ENCODE measurements at places on chromosomes 16 and 17.

DNA sequence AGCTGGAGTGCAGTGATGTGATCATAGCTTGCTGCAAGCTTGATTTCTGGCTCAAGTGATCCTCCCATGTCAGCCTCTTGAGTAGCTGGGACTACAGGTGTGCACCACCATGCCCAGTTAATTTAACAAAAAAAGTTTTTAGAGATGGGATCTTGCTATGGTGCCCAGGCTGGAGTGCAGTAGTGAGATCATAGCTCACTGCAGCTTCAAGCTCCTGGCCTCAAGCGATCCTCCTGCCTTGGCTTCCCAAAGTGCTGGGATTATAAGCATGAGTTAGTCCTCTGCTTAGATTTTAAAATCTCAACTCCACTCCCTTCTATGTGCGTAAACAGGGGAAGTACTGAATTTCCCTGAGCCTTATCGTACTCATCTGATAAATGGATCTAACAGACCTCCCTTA lies 6.3 kb downstream of the RABEP2 start:
- H3K4me1 ChIP-seq = peaks cover 4% of the 10 kb centered on the region
- H3K4me3 ChIP-seq = no peak overlapping the region
- H3K27me3 ChIP-seq = no peaks in the 10 kb centered on the region
- H3K36me3 ChIP-seq = peaks cover 25% of the 10 kb centered on the region
- no peak overlapping the region for H3K27ac ChIP-seq
- DNase-seq = no peak

DNA sequence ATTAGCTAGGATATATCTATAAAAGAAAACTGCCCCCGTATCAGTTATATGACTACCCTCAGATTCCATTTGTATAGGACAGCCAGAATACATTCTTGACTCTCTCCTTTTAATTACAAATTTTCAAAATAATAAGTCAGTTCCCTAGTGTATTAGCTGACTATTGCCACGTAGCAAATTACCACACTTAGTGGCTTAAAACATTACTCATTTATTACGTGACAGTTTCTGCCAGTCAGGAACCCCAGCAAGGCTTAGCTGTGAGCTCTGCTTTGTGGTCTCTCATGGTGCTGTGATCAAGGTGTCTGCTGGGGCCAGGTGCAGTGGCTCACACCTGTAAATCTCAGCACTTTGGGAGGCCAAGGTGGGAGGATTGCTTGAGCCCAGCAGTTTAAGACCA lies 13.9 kb upstream of the SCNN1B start:
- no peak overlapping the region for H3K27ac ChIP-seq
- H3K4me1 ChIP-seq = peaks cover 6% of the 10 kb centered on the region
- H3K27me3 ChIP-seq = peaks cover under 1% of the 10 kb centered on the region
- no peak overlapping the region for H3K4me3 ChIP-seq
- DNase-seq = no peak

DNA sequence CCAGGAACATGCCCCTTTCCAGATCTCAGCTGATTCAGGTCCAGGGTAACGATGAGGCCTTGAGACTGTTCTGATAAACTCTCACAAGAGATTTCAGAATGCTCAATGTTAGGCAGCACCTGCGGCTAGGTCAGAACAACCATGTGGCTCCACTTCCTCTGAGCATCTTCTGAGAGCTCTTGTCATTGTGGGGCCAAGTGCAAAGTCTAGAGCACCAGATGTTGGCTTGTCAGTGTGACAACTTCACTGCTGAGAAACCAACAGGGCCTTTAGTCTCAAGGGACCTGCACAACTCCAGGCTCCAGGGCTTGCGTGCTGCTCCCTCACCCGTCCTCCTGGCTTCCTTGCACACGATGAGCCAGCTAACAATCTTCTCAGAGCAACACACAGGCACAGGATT lies 29.0 kb downstream of the FCSK start:
- H3K36me3 ChIP-seq = peaks cover 25% of the 10 kb centered on the region
- no peak overlapping the region for H3K4me3 ChIP-seq
- H3K27ac ChIP-seq = no peak overlapping the region
- no peak for DNase-seq
- peaks cover 3% of the 10 kb centered on the region for H3K4me1 ChIP-seq

DNA sequence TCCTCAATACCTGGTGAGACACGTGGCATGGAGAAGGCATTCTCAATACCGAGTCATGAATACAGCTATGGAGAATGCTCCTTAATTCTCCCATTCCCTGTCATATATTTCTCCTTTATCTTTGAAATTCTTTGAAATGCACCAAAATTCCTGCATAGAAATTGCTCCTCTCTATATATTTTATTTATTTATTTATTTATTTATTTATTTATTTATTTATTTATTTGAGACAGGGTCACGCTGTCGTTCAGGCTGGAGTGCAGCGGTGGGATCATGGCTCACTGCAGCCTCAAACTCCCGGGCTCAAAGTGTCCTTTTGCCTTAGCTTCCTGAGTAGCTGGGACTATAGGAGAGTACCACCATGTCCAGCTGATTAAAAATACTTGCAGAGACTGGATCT lies 190.3 kb upstream of the MAF start:
- H3K4me1 ChIP-seq = no peaks in the 10 kb centered on the region
- no peak overlapping the region for H3K27ac ChIP-seq
- H3K27me3 ChIP-seq = peaks cover 3% of the 10 kb centered on the region

DNA sequence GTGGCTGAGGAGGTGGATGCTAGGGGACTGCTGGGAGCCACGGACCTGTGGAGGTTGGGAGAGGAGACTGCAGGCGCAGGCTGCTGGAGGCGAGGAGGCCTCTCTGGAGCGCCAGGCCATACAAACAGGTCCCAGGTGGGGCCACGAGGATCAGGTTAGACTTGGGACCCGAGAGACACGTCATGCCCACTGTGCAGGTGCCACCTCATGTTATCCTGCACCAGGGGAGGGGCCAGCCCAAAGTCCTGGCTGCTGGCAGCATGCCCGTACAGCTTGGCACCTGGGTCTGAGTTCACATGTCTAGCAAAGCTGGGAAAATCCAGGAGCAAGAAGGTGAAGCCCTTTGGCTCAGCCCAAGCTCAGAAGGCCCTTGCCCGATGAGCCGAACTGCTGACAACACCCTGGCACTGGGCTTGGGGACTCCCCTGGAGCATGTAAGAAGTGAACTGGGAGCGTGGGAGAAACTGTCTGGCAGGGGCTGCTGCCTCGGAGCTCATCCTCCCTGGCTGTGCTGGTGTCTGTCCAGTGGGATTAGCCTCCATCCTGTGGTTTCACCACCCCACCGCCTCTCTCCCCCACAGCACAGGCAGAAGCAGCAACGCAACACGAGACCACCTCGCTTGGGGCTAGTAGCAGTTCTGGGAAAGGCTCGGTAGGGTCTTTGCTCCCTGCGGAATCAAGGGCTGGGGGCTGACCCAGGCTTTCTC lies 5.3 kb downstream of the ARHGDIA start:
- no peak overlapping the region for H3K4me3 ChIP-seq
- no peak for DNase-seq
- H3K27me3 ChIP-seq = peaks cover 2% of the 10 kb centered on the region
- peaks cover 56% of the 10 kb centered on the region for H3K4me1 ChIP-seq

DNA sequence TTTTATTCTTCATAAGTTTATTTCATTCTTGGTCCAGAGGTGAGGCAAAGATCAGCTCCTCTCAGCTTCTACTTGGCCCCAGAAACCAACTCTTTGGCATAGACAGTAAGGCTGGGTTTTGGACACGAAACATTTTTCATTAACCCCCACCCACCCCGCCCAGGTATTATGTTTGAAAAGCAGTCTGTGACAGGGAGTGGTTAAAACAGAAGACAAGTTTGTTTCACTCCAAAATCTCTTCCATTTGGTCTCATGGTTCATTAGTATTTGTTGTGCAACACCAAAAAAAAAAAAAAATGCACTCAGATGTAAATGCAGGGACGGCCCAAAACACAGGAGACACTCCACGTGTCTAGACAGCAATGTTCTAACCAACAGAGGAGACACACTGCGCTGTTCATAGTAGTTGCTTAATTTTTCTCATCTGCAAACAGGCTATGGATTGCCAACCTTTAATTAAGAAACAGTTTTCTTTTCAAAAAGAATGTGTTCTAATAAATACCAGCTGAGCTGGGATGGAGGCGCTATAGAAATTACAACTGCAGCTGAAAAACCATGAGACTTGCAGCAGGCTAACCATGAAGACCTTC lies 39.8 kb upstream of the MMP2 start:
- H3K4me1 ChIP-seq = no peaks in the 10 kb centered on the region
- peaks cover 11% of the 10 kb centered on the region for H3K27me3 ChIP-seq
- DNase-seq = no peak

GRCh38 chr17:80449930-80450576 lies 26.4 kb downstream of the NPTX1 start:
- no peak overlapping the region for H3K4me3 ChIP-seq
- peaks cover 14% of the 10 kb centered on the region for H3K4me1 ChIP-seq
- no peaks in the 10 kb centered on the region for H3K36me3 ChIP-seq
- no peak for DNase-seq
- no peak overlapping the region for H3K27ac ChIP-seq

DNA sequence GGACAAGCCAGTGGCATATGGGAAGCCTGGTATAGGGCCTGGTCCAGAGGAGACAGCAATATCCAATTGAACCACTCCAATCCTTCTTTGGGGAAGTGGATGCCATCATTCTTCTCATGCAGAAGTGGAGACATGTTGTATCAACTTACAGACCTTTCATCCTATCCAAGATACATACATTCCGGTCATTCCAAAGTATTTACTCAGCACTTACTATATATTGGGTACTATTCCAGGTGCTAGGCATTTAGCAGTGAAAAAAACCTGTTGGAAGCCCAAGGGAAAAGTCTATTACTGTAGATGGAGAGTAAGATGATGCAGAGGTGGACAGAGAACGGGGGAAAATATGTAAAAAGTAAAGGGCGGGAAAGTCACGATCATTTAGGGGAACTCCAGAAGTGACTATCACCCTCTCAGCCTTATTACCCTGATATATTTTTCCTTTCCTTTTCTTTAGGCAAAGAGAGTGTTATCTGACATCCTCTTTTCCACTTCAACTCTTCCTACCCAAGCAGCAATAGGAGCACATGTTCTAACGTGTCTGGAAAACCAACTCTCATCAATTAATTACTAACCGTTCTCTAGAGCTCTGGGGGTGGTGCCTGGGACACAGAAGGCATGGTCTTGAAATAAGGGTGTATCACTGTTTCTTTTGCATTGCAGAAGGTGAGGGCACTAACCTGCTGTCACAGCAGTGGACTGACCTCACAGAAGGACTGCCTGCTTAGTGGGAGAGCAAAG lies 210.1 kb upstream of the MAF start:
- DNase-seq = no peak
- H3K4me3 ChIP-seq = no peak overlapping the region
- H3K4me1 ChIP-seq = no peaks in the 10 kb centered on the region
- H3K27ac ChIP-seq = no peak overlapping the region
- H3K27me3 ChIP-seq = peaks cover 7% of the 10 kb centered on the region

- H3K4me3 ChIP-seq = no peak overlapping the region
- no peak overlapping the region for H3K27ac ChIP-seq
- DNase-seq = no peak
- H3K36me3 ChIP-seq = peaks cover 3% of the 10 kb centered on the region
- H3K27me3 ChIP-seq = no peaks in the 10 kb centered on the region
- peaks cover 10% of the 10 kb centered on the region for H3K4me1 ChIP-seq
Observed at GRCh38 chr16:78916928-78917545, 683.5 kb downstream of the MAF start.

DNA sequence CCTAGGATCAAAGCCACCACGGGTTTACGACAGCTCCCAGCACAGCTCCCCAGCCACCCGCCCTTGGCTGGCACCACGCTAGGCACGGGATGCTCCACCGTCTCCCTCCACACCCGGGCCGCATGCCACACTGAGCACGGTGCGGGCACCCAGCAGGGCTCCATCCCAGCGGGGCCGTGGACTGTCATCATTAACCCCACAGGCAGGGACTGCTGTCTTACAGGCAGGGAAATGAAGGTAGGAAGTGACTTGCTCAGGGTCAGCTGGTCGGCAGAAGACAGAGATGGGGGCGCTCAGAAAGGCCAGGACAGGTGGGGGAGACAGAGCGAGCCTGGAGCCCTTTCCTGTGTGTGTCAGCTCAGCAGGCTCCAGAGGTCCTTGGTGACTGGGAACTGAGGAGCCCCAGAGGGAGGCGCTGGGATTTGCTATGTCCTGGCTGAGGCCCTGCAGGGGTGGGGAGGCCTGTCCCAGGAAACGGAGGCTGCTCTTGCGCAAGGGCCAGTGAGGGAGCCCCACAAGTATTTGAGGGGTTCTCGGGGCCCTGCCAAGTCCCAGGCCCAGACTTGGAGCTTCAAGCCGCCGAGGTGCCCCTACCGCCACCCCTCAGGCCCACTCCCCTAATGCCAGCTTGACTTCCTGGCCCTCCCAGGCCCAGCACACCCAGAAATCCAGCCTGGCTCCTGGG lies 3.2 kb downstream of the UBALD1 start:
- no peak for DNase-seq
- peaks cover 2% of the 10 kb centered on the region for H3K36me3 ChIP-seq
- H3K27me3 ChIP-seq = no peaks in the 10 kb centered on the region
- H3K4me3 ChIP-seq = no peak overlapping the region
- H3K4me1 ChIP-seq = peaks cover 19% of the 10 kb centered on the region
- no peak overlapping the region for H3K27ac ChIP-seq

GRCh38 chr16:51429041-51429440 lies 278.0 kb upstream of the SALL1 start:
- no peak overlapping the region for H3K27ac ChIP-seq
- no peak overlapping the region for H3K4me3 ChIP-seq
- H3K4me1 ChIP-seq = no peaks in the 10 kb centered on the region
- H3K36me3 ChIP-seq = no peaks in the 10 kb centered on the region

- peaks cover 23% of the 10 kb centered on the region for H3K4me1 ChIP-seq
- no peaks in the 10 kb centered on the region for H3K27me3 ChIP-seq
- no peak for DNase-seq
- H3K36me3 ChIP-seq = peaks cover 64% of the 10 kb centered on the region
- no peak overlapping the region for H3K27ac ChIP-seq
- H3K4me3 ChIP-seq = no peak overlapping the region
Observed at GRCh38 chr16:84663433-84664101, 15.3 kb downstream of the KLHL36 start.

DNA sequence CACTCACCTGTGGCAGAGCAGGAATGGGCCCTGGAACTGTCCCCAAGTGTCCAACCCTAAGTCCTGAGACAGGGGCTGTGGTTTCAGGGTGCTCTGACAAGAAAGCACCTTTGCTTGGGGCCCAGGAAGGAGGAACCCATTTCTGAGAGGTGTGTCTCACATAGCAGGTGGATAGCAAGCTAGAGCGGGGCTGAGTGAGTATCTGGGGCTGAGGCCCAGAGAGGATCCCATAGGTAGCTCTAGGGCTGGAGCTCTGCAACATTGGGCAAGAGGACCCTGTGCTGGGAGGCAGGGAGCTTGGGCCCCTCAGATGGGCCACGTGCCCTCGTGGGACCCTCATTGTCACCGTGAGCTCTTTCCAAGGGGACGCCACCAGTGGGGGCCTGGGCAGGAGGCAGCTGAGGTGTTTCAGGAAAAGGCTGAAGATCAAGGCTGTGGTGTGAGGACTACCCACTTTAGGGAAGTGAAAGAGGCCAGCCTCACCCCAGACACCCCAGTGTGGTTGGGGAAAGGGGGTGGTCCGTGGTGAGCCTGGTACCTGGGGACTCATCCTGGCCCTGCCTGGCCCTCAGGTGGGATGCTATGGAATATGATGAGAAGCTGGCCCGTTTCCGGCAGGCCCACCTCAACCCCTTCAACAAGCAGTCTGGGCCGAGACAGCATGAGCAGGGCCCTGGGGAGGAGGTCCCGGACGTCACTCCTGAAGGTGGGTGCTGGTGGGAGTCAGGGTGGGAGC lies 5.3 kb downstream of the DEF8 start:
- H3K4me1 ChIP-seq = peaks cover 7% of the 10 kb centered on the region
- H3K27ac ChIP-seq = no peak overlapping the region
- peaks cover 11% of the 10 kb centered on the region for H3K36me3 ChIP-seq
- peaks cover 12% of the 10 kb centered on the region for H3K27me3 ChIP-seq
- no peak for DNase-seq

- peaks cover 7% of the 10 kb centered on the region for H3K4me1 ChIP-seq
- DNase-seq = no peak
- H3K27me3 ChIP-seq = peaks cover 13% of the 10 kb centered on the region
- H3K27ac ChIP-seq = no peak overlapping the region
- no peaks in the 10 kb centered on the region for H3K36me3 ChIP-seq
- no peak overlapping the region for H3K4me3 ChIP-seq
Observed at GRCh38 chr17:7112510-7113108, 2.0 kb downstream of the ASGR2 start.
